ENCODE measurements at places on chromosomes 7 and 10.

DNA sequence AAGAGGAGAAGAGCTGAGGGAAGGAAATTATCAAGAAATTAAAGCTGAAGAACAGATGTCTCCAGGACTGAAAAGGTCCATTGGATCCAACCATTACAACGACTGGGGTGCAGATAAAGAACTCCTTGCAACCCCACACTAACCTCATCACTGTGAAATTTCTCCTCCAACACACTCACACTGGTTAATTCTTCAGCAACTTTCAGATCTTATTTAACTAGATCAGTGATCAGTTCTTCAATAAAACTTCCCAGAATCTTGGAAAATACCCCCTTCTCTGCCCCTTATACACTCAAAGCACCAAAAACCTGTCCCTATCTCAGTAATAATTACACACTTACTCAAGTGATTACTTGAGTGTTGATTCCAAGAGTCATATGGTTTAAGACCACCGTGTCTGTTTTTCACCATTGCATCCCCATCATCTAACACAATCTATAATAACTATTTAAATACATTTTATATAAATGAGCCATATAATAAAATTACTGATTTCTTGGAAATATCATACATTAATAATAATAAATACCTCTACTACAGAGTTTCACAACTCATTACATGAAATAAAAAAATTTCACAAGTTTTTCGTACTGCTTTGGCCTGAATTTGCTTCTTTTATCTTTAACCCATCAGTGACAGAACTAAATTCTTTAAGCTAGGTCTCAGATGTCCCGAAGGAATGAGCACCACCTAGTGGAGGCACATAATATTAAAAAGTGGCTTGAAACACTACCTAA is 123.7 kb downstream of the MPP7 start:
- no peak for DNase-seq

- DNase-seq: no peak
Measured at GRCh38 chr7:150356265-150356897, 12.2 kb upstream of the REPIN1 start.

DNA sequence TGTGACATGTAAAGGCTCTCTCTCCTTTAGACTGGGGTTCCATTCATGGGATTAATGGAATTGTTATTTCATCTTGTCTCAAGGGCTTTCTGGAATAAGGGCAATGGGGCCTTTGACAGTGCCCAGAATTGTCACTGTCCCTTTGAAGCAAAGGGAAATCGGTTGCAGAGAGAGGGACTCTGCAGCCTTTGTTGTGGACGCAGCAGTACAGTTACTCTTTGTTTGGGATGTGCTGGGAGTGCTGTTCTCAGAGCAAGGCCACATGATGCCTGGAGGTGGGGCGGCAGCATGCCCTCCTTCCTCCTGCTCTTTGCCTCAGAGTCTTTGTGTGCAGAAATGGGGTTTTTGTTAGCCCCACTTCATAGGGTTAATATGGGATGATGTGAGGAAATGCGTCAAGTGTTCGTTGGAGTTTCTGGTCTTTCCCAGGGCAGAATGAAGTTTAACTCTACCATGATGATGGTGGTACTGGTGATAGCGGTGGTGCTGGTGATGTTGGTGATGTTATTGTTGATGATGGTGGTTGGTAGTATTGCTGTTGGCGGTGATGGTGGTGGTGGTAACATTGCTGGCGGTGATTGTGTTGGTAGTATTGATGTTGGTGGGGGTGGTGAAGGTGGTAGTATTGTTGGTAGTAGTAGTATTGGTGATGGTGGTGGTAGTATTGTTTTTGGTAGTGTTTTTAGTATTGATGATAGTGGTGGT is 45.3 kb downstream of the DOCK1 start:
- no peak for DNase-seq

DNA sequence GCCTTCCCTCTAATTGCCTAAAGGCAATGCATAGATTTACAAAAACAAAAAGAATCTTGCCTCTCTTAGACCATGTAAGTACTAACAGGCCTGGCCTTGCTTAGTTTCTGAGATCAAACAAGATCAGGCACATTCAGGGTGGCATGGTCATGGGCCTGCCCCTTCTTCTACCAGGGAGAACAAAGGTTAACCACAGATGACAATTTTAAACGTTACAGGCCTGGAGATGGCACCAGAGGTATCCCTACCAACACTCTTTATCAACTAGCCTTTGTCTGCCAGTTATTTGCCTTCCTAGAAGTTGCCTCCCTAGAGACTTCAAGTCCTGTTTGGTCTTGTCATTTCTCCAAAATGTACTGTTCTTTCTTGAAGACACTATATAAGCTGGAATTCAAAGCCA is 252.6 kb downstream of the DOCK4 start:
- DNase-seq: no peak

DNA sequence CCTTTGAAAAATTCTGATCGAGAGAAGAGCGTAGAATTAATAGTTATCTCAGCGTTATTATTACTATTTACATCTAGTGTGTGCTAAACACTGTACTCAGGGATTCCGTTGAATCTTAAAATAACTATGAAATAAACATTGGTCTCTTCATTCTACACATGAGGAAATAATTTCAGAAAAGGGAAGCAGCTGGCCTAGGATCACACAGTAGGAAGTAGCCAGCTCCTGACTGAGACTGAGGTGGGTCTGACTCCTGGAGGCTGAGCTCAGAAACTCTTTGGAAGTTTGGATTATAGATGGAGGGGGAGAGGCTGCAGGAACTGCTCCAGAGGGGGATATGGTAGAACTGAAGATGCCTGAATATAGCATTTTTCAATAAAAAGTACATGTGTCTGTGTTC is 183.9 kb upstream of the WDR11 start:
- no peak for DNase-seq

GRCh38 chr7:107700570-107700969 is 39.9 kb downstream of the SLC26A4 start:
- no peak for DNase-seq

DNA sequence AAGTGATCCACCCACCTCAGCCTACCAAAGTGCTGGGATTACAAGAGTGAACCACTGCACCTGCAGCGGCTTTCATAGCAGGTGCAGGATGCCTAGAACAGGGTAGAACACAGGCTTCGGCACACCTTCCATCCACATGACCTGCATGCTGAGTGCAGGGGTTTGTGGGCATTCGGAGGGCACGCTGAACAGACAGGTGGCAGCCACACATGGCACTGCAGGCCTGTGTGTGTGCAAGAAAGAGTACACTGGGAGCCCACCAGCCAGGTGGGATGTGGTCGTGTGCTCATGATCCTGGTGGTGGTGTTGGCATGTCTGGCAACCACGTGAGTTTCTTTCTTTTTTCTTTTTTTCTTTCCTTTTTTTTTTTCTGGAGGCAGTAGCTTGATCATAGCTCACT is 38.4 kb downstream of the GRID2IP start:
- DNase-seq: no peak

DNA sequence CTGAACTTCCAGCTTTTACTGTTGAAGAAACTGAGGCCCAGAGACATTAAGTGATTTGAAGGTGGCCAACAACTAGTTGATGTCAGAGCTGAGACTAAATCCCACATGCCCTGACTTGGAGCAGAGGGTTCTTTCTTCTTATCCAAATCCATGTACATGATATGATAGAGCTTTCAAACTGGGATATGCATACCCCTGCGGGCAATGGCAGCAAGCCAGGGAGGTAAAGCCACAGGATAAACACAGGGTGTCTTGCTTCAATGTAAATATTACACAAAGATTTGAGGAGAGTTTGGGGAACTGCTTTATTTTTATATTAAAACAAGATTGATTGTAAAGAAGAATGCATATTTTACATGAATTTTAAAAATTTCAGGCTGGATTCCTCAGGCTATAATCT is 2.3 kb upstream of the LRRC72 start:
- no peak for DNase-seq

GRCh38 chr7:2508327-2509215 is 11.0 kb upstream of the LFNG start:
- DNase-seq: peak; percentile 55

DNA sequence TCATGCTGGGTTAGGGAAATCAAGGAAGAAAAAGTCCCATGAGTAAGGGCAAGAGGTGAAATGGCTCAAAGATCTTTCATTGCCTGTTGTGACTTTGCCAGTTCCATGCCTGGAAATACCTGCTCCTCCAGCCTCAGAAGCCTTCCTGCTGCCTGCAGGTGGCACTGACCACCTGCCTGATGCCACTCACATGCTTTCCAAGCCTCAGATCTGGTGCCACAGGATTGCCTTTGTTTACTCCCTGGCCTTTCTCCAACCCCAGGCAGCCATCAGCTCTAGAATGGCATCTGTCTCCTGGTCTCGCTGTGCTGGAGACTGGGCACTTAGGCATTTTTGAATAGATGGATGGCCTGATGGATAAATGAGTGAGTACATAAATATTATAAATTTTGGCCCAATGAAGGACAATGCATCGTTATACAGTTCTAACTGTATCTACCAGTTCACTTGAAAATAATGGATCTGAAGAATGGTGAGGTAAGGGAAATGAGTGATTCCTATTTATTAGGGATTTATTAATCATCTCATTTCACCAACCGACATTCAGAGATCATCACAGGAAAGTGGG is 657.2 kb downstream of the INHBA start:
- DNase-seq: no peak

DNA sequence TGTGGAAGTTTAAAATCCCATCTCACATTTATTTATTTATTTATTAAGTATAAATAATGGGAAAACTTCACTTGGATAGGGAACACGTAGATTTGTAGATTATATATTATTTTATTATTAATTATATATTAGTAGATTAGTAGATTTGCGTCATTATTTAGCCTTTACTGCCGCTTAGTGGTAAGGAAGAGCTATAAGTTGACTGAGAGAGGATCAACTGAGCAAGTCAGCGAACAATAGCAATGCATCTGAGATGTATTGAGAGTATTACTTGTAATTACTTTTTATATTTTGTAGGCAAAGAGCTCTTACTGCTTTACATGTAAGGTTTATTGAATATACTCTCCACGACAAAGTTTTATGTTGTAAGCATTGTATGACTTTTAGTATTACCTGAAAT is 244.5 kb upstream of the ANKRD30A start:
- no peak for DNase-seq

- no peak for DNase-seq
Measured at GRCh38 chr7:69992938-69993337, 394.7 kb downstream of the AUTS2 start.

- no peak for DNase-seq
Measured at GRCh38 chr7:9981742-9982349, 991.8 kb upstream of the PHF14 start.

- DNase-seq: no peak
Measured at GRCh38 chr7:26777385-26777784, 87.0 kb downstream of the SKAP2 start.

DNA sequence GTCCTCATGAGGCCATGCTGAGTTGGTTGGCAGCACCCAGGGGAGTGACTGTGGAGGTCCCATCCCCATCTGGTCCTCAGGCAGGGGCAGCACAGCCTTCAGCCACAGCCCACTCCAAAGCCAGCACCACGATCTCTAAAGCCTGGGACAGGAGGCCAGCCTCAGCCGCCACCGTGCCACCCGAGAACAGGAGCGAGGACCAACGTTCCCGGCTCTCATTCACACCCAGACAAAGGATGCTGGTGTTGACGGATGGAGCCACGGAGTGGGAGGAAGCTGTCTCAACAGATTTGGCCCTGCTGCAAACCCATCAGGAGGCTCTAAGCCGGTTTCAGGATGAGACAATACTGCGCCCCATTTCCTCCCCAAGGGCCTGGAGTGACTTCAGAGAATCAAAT is 42.7 kb upstream of the PPP2R2D start:
- DNase-seq: no peak

GRCh38 chr7:126569402-126569801 is 683.3 kb downstream of the GRM8 start:
- no peak for DNase-seq

GRCh38 chr7:50497068-50497642 is 47.0 kb upstream of the FIGNL1 start:
- no peak for DNase-seq

DNA sequence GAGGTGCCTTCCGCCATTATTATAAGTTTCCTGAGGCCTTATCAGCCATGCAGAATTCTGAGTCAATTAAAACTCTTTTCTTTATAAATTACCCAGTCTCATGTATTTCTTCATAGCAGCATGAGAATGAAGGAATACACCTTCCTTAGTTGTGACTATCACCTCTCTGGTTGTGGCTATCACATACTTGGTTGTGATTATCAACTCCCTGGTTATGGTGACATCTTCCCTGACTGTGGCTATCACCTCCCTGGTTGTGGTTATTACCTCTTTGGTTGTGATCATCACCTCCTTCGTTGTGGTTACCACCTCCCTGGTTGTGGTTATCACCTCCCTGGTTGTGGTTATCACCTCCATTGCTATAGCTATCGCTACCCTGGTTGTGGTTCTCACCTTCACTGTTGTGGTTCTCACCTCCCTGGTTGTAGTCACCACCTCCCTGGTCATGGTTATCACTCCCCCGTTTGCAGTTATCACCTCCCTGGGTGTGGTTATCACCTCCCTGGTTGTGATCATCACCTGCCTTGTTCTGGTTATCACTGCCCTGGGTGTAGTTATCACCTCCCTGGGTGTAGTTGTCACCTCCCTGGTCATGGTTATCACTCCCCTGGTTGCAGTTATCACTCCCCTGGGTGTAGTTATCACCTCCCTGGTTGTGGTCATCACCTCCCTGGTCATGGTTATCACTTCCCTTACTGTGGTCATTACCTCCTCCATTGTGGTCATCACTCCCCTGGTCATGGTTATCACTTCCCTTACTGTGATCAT is 105.9 kb downstream of the GPR26 start:
- DNase-seq: no peak

- DNase-seq: peak; percentile 63
Measured at GRCh38 chr7:151017953-151018420, 6.3 kb downstream of the ATG9B start.

- no peak for DNase-seq
Measured at GRCh38 chr7:135001390-135002165, 15.3 kb downstream of the AGBL3 start.

DNA sequence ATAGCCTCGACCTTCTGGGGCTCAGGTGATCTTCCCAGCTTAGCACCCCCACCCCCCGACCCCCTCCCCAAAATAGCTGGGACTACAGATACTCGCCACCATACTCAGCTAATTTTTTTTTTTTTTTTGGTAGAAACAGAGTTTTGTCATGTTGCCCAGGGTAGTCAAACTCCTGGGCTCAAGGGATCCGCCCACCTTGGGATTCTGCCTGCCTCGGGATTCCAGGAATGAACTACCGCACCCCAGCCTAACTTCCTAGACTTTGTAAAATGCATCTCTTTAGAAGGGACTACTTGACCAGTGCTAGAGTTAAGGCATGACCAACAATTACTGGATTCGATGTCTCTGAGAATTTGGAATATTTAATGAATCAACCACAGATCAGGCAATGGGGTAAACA is 85.9 kb downstream of the MDFIC start:
- DNase-seq: no peak

GRCh38 chr10:75541411-75541810 is 110.0 kb downstream of the LRMDA start:
- DNase-seq: no peak

GRCh38 chr7:93559639-93560491 is 14.7 kb downstream of the CALCR start:
- no peak for DNase-seq

DNA sequence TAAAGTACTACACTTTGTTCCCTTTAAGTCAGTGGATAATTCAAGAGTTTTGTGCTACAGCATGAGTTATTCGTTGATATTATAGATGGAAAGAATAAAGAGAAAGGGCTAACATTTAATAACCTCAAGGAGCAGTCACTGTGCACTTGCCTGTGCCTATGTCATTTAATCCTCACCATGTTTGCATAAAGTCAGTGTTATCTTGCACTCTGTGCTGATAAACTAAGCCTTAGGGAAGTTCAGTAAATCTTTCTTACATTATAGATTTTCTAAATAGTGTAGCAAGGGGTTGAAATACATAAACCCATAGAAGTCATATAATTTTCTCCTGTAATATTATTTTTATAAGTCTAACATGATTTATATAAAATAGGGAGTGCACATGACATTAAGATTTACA is 103.1 kb downstream of the TMEM26 start:
- DNase-seq: no peak

Data from stimulated activated CD4-positive, alpha-beta T cell treated with anti-CD3 and anti-CD28 coated beads, Interleukin-15, amount 100 ng/mL, for 1 hour (primary cell).